ENCODE measurements at places on chromosomes 12 and 14.

DNA sequence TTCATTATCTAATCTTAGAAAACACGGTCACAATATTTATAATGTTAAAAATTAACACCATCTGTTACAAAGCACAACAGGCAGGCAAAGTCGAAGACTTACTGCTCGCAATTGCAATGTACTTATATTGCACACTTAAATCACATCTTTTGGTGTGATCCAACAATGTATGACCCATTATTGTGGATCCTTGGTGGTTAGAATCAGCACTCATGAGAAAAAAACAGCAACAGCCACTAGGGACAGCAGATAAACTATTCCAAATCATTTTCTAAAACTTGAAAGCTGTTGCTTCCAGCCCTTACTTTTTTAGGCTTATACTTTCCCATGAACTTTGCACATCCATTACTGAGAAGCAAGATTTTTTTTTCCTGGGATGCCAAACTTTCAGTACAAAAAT, 20.4 kb downstream of the COX16 start:
- DNase-seq = no peak

- no peak for DNase-seq
Measured at GRCh38 chr12:121346747-121347146, 5.5 kb downstream of the ANAPC5 start.

- no peak for DNase-seq
Measured at GRCh38 chr14:24875991-24876878, 173.7 kb downstream of the STXBP6 start.

- no peak for DNase-seq
Measured at GRCh38 chr12:53761306-53761705, 9.5 kb upstream of the CISTR start.

DNA sequence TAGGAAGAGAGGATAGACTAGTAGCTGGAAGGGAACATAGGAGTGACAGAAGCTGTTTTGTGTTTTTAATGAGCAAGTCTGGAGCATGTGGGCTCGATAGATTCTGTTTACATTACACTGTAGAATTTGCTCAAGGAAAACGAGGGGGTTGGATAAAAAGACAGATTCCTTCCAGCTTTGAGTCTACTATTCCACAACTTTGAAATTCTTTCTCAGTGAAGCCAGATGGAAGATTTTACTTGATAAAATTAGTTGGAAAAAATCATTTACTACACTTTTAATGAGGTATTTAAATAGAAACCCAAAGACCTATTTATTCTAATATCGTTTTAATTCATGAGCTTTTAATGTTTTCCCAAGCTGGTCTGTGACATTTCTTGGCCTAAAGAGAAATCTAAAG, 19.5 kb upstream of the EPS8 start:
- no peak for DNase-seq

- DNase-seq = no peak
Measured at GRCh38 chr12:10167599-10167998, 4.3 kb downstream of the OLR1 start.

GRCh38 chr12:56932867-56933266, 1.3 kb downstream of the SDR9C7 start:
- DNase-seq = no peak

GRCh38 chr12:86249851-86250250, 6.3 kb downstream of the MGAT4C start:
- no peak for DNase-seq

GRCh38 chr14:50225067-50225973, 6.1 kb downstream of the SOS2 start:
- DNase-seq = no peak

GRCh38 chr14:43249591-43249990, 1257.5 kb downstream of the FSCB start:
- no peak for DNase-seq

DNA sequence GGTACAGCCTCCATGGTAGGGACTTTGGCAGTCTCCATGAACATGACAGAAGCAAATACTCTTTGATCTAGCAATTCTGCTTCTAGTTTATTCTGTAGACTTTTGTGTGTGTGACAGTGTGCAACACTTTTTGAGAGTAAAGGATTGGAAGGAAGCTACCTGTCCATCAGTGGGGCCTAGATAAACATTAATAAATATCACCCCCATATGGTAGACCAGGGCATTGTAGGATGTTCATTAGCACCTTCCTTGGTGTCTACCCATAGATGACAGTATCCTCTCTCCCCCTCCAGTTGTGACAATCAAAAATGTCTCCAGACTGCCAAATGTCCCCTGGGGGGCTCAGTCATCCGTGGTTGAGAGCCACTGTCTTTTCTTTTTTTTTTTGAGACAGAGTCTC, 10.8 kb downstream of the SNRNP35 start:
- DNase-seq = no peak

GRCh38 chr14:69484444-69485314, at the start of gene PLEKHD1:
PLEKHD1 (plus strand) TSS chr14:69484728; CDS start chr14:69484966, 238 bp downstream.
- no peak for DNase-seq

GRCh38 chr14:22410497-22410896, 178.5 kb downstream of the DAD1 start:
- DNase-seq = no peak

DNA sequence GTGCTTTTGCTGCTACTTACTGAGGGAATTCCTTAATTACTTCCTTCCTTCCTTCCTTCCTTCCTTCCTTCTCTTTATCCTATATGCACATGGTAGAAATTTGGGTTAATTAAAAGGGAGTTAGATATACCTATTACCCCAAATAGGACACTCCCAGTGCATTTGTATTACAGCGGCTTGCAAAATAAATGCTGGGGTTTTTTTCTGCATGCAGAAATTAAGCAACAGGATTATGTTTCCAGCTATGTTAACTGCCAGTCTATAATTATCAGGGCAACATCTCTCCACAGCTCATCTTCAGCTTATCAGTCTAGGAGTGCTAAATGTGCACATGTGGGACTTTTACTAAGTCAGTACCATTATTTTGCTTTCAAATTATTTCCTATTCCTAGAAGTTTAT, 132.9 kb upstream of the SLC35F4 start:
- DNase-seq = no peak

DNA sequence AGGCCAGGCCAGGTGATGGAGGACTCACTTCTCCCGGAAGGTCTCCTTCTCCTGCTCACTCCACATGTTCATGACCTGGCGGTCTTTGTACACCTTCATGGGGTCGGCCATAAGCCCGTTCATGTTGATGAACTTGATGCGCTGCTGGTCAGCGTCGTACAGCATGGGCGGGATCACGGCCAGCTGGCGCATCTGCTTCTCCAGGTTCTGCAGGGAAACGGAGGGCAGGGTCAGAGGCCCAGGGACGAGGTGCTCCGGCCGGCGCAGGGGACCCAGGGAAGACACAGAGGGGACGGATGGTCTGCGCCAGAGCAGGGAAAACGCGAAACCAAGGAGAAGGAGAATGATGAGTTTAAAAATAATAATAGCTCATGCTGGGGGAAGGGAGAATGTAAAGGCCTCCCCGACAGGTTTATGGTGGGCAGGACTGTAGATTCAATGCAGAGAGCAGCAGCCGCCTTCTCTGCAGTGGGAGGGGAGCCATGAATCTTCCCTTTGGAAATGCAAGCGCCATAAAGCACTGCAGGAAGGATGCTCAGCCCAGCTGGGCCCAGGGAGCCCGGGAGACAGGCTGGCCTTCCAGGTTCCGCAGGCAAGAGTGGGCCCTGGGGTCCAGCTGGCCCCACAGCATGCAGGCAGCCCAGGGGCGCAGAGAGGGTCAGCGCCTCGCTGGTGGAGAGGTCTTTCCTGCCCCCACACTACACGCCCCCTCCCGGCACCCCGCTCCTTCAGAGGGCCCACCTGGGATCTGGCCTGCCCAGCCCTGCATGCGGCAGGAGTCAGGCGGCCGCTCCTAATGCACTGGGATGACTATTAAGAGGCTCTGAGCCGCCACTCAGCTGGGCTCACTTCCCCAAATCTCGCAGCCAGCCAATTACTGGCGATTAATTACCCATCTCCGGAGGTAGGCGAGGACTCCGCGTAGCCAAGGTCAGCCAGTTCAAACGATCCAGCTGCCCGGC, 132.0 kb downstream of the RFLNA start:
- no peak for DNase-seq

DNA sequence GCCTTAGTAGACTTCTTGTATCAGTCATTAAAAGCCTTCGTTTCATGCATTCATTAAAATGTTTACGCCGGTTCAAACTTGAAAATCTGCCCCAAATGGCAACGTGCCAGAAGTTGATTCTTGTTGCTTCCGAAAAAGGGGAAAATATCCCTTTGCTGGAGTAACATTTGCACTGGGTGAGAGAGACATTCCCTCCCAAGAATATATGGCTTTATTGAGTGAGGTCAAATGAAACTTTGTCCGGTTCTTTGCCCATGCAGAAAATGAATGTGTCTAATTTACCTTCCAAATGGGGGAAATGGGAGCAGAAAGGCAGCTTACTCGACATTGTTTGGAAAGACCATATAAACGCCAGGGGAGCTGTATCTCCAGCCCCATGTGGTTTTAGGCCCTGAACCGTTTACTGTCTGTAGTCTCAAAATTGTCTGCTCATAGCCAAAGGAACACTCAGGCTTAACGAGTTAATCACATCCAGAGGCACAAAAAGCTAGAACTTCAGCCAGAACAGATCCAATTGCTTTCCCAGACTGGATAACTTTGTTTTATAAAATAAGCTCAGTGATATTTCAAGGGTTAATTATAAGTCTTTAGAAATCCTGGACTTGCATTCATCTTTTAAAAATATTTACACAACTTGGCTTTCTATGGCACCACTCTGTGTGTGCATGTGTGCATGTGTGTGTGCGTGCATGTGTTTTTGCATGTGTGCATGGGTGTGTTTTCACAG, 2.9 kb upstream of the EMP1 start:
- no peak for DNase-seq

DNA sequence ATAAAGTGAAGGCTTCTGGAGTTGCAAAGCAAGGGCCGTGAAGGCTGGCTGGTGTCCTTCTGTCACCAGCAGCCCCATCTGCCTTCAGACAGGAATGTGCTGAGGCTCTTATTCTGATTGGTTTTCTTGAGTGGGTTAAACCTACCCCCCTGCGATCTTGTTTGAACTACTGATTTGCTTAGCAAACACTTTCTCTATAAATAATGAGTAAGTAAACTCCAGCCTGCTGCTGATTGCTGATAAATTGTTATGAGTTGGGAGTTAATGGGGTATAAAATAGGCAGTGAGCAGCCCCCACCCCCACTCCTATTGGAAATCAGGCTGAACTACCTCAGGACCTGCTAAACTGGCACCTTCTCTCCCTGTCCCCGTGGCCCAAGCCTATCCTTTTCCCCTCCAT, 146.1 kb upstream of the NOS1 start:
- DNase-seq = no peak

All from NCI-H1694 (cell line).